ENCODE measurements at places on chromosomes 7 and 10. TPM values are rescaled to one million over a fixed set of nuclear protein-coding genes. Genes with fewer than 3 reads are reported as not detected.

The ARMH3 gene
- total RNA-seq: 12.4 TPM

The MMD2 gene
- not detected for total RNA-seq

The FXYD4 gene
- total RNA-seq: not detected

The MAGI2 gene
- 10.7 TPM for total RNA-seq

The ABCC2 gene
- total RNA-seq: 129 TPM

The TMEM229A gene
- not detected for total RNA-seq

The ELFN1 gene
- 0.77 TPM for total RNA-seq

The FLNC gene
- 0.15 TPM for total RNA-seq

The CCDC172 gene
- not detected for total RNA-seq

The TUBB8 gene
- not detected for total RNA-seq

The NXPH1 gene
- not detected for total RNA-seq

The ZNF804B gene
- not detected for total RNA-seq

The SLC26A5 gene
- total RNA-seq: not detected

The CAMK2B gene
- total RNA-seq: not detected

The CPXM2 gene
- total RNA-seq: 0.31 TPM

Measured in melanocyte of skin (primary cell).